CD4-positive, alpha-beta T cell treated with Interferon alpha-2 for 1 hour (primary cell): ENCODE measurements at places on chromosomes 6 and 20.

DNA sequence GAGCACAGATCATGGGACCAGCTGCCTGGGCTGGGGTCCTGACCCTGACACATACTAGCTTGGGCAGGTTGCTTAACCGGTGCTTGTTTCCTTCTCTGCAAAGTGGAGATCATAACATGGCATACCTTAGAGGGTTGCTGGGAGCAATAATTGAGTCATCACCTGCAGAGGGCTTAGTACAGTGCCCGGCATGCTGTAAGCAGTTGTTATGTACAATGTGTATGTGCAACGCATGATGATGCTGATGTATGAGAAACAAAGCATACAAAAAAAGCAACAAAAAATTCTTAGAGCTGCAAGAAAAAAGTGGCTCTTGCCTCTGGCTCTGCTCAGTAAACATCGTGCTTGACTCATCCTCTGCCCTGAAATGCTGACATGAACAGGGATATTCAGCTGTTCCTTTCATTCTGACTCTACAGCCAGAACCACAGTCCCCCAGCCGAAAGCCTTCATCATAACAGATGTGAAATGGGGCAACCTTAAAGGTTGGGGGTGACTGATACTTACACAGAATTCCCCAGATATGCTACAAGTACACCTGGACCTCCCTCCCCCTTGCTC lies 91.7 kb downstream of the CLIC5 start:
- DNase-seq: no peak

DNA sequence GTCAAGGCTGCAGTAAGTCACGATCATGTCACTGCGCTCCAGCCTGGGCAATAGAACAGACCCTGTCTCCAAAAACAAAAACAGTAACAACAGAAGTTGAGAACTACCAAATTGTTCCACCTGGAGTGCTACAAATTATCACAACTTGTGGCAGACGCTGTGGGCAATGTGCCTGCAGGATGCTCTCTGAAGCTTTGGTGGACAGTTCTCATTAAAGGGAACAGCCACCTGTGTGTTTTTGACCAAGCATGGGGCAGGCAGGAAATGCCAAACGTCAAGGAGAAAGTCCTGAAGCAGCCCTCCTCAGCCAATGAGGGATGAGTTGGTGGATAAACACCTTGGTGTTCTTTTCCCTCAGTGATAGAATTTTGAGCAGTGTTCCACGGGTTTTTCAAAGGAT lies 15.8 kb downstream of the COX4I2 start:
- no peak for DNase-seq

GRCh38 chr6:131937226-131937625 lies 13.9 kb downstream of the CCN2 start:
- no peak for DNase-seq

- no peak for DNase-seq
Observed at GRCh38 chr6:158512809-158513208, 47.1 kb upstream of the TMEM181 start.

DNA sequence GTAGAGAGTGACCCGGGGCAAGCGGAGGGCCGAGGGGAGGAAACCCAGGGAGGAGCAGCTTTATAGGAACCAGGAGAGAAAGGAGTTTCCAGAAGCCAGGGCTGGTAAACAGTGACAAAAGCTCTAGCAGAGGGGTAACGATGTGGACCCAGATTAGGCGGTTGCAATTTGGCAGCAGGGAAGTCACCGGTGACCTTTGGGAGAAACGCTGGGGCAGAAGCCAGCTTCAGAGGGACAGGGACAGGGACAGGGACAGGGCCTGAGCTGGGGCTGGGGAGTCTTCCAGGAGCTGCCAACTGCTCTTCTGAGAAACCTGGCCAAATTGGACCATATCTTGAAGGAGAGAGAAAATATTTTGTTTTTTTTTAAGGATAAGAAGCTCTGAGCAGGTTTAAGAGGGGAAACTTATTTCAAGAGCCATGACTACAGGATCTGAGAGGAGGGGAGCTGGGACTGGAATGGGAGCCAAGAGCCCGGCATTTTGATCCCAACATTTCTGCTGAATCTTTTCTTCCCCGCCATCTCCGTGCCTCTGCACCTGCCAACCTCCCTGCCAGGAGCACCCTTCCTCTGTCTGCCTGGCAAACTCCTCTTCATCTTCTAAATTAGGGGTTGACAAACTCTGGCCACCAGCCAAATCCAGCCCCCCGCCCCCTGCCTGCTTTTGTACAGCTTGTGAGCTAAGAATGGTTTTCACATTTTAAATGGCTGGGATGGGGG lies 22.6 kb upstream of the PREX1 start:
- DNase-seq: no peak

GRCh38 chr6:117346142-117346930 lies 79.4 kb downstream of the ROS1 start:
- no peak for DNase-seq

GRCh38 chr6:157747370-157747769 lies 75.7 kb upstream of the SNX9 start:
- DNase-seq: no peak
